ENCODE measurements at places on chromosomes 7 and 10.

DNA sequence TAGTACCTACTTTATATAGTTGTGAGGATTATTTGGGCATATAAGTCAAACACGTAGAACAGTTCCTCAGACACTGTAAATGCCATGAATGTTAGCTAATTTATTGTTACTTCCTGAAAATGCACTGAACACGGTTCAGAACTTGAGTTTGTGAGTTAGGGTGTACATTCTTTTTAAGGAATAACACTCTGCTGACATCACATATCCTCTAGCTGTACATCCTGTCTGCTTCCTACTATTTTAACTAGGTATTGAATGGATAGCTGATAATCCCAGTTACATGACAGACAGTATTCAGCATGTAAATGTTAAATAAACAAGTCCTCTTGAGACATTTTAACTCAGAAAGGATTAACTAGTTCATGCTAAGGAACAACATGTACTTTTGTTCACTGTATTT, 16.0 kb downstream of the SAMD8 start:
- no peak for DNase-seq

GRCh38 chr7:55036950-55037736, 18.3 kb downstream of the EGFR start:
- DNase-seq = no peak

GRCh38 chr10:22682237-22683139, 31.9 kb downstream of the PIP4K2A start:
- DNase-seq = peak; percentile 43

DNA sequence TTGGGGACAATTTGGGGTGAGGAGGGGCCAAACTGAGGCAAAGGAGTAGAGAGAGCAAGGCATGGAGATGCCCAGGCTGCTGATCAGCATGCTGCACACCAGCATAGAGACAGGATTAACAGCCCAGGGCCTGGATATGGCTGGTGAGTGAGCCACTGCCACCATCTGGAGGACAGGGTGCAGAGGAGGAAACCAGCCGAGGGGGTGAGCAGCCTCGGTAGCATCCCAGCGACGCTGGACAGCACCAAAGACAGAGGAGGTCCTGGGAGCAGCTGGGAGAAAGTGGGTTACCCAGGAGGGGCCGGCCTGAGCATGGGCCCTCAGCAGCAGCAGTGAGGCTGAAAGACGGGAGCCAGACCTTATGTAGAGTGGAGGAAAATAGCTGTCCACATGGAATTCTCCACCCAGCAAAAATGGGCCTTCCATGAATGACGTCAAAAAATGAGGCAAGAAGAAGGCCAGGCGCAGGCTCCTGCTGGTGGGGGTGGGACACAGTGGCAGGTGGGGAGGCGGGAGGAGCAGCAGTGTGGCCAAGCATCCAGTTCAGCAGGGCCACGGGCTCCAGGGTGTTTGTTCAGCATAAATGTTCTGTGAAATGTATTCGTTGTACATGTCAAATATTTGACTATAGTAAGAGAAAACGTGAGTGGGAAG, 16.7 kb downstream of the RET start:
- no peak for DNase-seq

- no peak for DNase-seq
These were observed 1.2 kb upstream of the UNCX start for GRCh38 chr7:1231214-1232102.

DNA sequence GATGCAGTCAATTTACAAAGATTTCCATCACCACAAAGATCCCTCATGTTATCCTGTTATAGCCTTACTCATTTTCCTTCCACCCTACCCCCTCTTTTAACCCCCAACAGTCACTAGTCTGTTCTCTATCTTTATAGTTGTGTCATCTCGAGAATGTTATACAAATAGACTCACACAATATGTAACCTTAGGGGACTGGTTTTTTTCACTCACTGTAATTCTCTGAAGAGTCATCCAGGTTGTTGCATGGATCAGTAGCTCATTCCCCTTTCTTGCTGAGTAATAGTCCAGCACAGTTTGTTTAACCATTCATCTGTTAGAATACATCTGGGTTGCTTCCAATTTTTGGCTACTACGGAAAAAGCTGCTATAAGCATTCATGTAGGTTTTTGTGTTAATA, 121.1 kb upstream of the PDE1C start:
- DNase-seq = no peak

- DNase-seq = no peak
These were observed 1.9 kb upstream of the ACBD5 start for GRCh38 chr10:27242473-27242950.

GRCh38 chr7:104328970-104329825, 795 bp downstream of the LHFPL3 start:
- DNase-seq = no peak

- no peak for DNase-seq
These were observed 69.0 kb upstream of the NPVF start for GRCh38 chr7:25297278-25297677.

DNA sequence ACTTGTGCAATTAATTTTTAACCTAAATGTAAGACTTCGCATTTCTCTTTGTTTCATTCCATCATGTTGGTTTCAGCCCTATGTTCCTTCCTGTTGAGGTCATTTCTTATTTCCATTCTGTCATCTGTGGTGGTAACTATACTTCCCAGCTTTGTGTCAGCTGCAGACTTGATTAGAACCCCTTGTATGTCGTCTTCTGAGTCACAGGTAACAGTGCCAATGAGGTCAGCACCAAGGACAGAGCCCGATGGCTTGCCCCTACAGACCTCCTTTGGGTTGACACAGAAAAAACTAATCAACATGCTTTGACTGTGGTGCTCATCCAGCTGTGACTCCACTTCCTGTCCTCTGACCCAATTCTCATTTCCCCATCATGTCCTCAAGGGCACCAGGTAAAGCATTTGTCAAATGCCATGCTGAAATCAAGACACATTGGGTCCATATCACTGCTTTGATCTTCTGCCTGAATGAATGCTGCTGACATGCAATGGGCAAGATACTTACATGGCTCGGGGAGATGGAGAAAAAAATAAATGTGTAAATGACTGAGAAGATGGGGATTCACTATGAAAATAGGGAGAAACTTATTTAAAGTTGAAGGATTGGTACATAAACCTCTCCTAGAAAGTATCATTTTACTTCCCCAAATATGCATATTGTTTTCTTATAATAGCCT, 25.6 kb upstream of the CRTAC1 start:
- no peak for DNase-seq

DNA sequence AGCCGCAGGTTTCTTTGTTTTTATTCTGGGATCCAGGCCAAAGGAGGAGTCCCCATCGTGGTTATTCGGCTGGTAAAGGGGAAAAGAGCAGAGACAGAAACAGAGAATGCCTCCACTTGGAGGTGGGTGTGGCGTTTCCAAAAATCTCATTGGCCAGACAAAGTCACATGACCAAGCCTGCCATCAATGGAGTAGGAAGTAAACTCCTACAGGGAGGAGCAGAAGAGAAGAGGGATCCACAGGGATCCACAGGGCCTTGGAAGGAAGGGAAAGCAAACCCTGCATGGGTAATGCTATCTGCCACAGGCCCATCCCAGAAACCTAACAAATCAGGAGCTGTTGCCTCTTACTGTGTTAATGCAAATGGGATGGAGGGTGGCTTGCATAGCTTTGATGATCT, 425.7 kb upstream of the GALNT17 start:
- no peak for DNase-seq

- DNase-seq = no peak
These were observed 168.7 kb upstream of the ITGB1 start for GRCh38 chr10:33126742-33127141.

GRCh38 chr7:157715071-157715937, 378.5 kb downstream of the DNAJB6 start:
- no peak for DNase-seq

DNA sequence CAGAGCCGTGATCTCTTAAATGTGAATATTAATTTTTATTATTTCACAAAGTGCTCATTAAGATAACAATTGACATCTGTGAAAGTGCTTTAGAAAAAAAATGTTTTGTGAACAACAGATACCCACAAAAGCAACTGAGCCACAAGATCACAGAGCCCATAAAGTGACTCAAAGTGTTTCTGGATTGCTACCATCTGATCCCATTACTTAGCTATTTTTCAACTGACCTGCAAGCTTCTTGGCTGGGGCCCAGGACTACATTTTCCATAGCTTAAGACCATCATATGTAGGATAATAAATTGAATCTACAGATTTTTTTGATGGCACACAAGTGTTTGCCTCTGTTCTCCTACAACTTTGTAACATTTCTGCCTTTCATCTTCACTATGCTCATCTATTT, 674.4 kb downstream of the PHTF2 start:
- DNase-seq = no peak

- no peak for DNase-seq
These were observed 110.7 kb upstream of the SEMA3C start for GRCh38 chr7:81029511-81029910.

DNA sequence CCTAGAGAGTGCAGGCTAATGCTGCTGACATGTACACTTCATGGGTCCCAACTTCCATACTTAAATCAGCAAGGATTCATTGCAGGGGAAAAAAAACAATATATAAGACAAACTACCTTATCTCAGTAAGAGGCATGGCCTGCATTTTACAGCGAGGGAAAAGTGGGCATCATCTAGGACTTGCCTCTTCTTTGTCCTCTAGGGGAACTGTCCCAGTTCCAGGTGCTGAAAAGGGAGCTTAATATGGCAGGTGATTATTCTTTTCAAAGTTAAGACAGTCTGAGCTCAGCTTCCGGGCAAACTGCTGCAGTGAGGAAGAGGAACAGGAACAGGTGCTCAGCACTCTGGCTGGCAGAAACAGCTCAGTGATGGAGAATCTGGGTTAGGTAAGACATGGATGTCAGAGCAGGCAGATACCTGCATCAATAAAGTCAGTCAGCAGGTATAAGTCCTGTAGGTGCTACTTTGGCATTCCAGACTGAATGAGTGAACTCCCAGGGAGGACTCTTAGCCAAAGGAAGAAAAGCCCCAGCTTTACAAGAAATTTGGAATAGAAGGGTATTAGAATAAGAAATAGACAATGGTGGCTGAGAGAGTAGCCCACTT, 147.2 kb downstream of the TMEM178B start:
- no peak for DNase-seq

DNA sequence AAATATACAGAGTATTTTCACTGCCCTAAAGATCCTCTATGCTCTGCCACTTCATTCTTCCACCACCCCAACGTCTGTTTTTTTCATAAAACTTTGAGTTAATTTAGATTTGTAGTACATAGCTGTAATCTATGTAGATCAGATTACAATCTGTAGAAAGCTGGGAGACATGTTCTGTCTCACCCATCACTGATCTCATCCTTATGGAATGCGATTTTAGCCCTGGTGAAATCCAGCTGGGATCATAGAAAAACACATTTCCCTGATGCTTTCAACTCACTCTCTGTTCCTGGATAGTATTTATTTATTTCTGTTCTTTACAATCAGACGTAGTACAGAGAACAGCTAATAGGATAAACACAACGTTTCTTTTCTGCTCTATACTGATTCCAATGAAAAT, 521.0 kb downstream of the KIF20B start:
- no peak for DNase-seq

GRCh38 chr10:120279196-120279595, 177.8 kb upstream of the PLPP4 start:
- DNase-seq = no peak

DNA sequence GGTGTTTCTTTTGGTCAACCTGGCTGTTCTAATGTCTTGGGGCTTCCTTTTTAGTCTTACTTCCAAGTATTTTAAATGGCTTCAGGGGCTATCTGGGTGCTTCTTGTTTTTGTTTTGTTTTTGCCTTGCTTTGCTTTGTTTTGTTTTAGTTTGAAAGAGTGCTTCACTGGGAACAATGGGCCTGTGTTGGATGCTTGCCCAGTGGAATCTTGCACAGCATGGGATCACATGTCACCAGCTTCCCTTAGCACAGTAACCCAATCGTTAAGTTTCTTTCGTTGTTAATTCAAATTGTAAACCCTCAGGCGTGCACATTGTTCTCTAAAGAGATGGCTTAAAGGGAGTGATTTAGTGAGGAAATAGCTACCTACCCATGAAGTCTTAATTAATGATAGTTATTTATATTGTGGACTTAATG, 8.9 kb downstream of the COL17A1 start:
- no peak for DNase-seq

DNA sequence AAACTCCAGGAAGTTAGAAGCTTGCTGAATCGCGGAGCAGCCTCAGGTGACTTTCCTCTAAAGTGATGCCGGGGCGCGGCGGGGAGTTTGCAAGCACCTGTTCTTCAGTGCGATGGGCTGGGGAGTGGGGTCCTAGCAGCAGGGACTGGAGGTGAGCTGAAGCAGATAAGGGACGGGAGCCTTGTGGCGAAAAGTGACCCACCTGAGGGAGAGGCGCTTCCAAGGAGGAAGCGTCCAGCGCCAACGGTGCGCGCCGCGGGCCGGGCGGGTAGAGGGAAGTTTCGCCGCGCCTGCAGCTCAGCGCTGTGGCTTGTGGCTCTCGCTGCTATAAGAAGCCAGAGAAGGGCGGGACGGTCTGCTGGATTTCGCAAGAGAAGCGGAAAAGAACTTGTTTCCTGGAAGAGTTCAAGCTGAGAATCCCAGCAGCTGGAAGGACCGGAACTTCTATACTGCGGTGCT, at the start of gene STEAP4:
TSS of gene STEAP4 (minus strand) at position 305 of the 459 bp plus-strand sequence. CDS start 22,625 bp downstream, outside the sequence.
- no peak for DNase-seq

- DNase-seq = no peak
These were observed 688 bp downstream of the ORAI2 start for GRCh38 chr7:102434039-102434486.

- no peak for DNase-seq
These were observed 8.0 kb downstream of the DLX5 start for GRCh38 chr7:97016381-97017191.

- no peak for DNase-seq
These were observed 164.1 kb upstream of the C1GALT1 start for GRCh38 chr7:7018290-7018689.

GRCh38 chr7:151342811-151343210, 1.2 kb downstream of the NUB1 start:
- DNase-seq = no peak

DNA sequence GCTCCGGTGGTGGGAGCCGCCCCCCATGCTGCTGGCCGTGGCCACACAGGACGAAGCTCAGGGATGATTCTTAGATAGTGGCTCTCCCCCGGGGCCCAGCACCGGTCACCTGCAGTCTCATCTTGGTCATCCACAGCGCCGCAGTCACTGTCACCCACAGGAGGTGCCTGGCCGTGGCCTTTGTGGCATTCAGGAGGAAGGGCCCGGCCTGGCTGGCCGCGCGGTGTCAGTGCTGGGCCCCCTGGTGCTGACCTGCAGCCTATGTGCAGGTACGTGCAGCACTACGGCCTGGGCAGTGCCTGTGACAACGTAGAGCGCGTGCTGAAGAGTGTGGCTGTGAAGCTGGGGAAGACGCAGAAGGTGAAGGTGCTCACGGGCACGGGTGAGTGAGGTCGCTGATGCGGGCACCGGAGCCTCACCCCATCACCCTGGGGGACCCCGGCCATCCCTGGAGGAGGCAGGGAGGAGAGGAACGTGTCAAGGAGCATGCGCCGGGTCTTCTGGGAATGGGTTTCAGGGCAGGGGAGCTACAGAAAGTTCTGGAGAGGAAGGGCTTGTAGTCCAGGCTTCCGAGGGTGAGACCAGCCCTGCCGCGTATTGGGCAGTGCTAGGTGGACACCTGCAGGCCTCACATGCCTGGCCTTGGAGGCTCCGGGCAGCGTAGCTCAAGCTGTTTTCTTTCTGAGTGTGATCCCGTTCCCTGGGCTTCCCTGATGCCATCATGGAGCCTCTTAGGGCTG, 5.0 kb downstream of the SPRN start:
- DNase-seq = no peak
